ENCODE measurements at places on chromosomes 4 and X. TPM values are rescaled to one million over a fixed set of nuclear protein-coding genes. Genes with fewer than 3 reads are reported as not detected.

The CLOCK gene
- total RNA-seq: 27.3 TPM

The IL13RA1 gene
- 2.9 TPM for total RNA-seq

The TRMT44 gene
- 11.8 TPM for total RNA-seq

The EBP gene
- 53.4 TPM for total RNA-seq

The ADH1B gene
- not detected for total RNA-seq

The ADH1A gene
- not detected for total RNA-seq

The ENAM gene
- total RNA-seq: under 0.01 TPM

The XAGE1A gene
- total RNA-seq: not detected

The GC gene
- not detected for total RNA-seq

The RHOXF2B gene
- not detected for total RNA-seq

The STBD1 gene
- 0.41 TPM for total RNA-seq

The DMD gene
- 56.7 TPM for total RNA-seq

The BEX1 gene
- 127 TPM for total RNA-seq

The PACRGL gene
- total RNA-seq: 53.8 TPM

The FAM199X gene
- total RNA-seq: 80.3 TPM

The RBMXL3 gene
- not detected for total RNA-seq

The VCX3A gene
- not detected for total RNA-seq

The PARM1 gene
- total RNA-seq: 7.3 TPM

The PLP2 gene
- total RNA-seq: 0.82 TPM

The IGSF1 gene
- 0.82 TPM for total RNA-seq

The PRSS12 gene
- 24.9 TPM for total RNA-seq

The PCYT1B gene
- total RNA-seq: 29.8 TPM

The GLRA2 gene
- total RNA-seq: 113 TPM

The NHSL2 gene
- total RNA-seq: 0.82 TPM

The CFI gene
- 4.5 TPM for total RNA-seq

The UVSSA gene
- 5.3 TPM for total RNA-seq

The SRPK3 gene
- total RNA-seq: under 0.01 TPM

The MAP7D2 gene
- total RNA-seq: 11.4 TPM

The MTNR1A gene
- not detected for total RNA-seq

The MAGEB17 gene
- not detected for total RNA-seq

The MAGEA11 gene
- total RNA-seq: not detected

The BRS3 gene
- 1.6 TPM for total RNA-seq

The SYTL4 gene
- total RNA-seq: 3.3 TPM

The BST1 gene
- total RNA-seq: 4.5 TPM

The TLR3 gene
- total RNA-seq: 0.41 TPM

The GAR1 gene
- total RNA-seq: 3.7 TPM

The LEF1 gene
- total RNA-seq: 6.1 TPM

The SEPTIN6 gene
- total RNA-seq: 69.3 TPM

The SHOX gene
- not detected for total RNA-seq

The ABRAXAS1 gene
- total RNA-seq: 5.3 TPM

The MAGEA12 gene
- not detected for total RNA-seq

The MAGEE1 gene
- total RNA-seq: 16.3 TPM

The CDX4 gene
- not detected for total RNA-seq

The PROM1 gene
- 87.6 TPM for total RNA-seq

The GNRHR gene
- not detected for total RNA-seq

The PCSK1N gene
- total RNA-seq: 53.8 TPM

The SSX1 gene
- not detected for total RNA-seq

The ABLIM2 gene
- total RNA-seq: 9.4 TPM

The COL4A6 gene
- 2.0 TPM for total RNA-seq

The CXCL1 gene
- total RNA-seq: 1.2 TPM

The SLC6A14 gene
- total RNA-seq: not detected

The KIF4A gene
- total RNA-seq: 2.9 TPM

The EPHA5 gene
- total RNA-seq: 107 TPM

The PNMA3 gene
- 12.6 TPM for total RNA-seq

The NDNF gene
- 4.1 TPM for total RNA-seq

The PLCXD1 gene
- total RNA-seq: 14.7 TPM
